Head of caudate nucleus (tissue), 42 donors: ENCODE measurements at places on chromosomes 13 and 19.

DNA sequence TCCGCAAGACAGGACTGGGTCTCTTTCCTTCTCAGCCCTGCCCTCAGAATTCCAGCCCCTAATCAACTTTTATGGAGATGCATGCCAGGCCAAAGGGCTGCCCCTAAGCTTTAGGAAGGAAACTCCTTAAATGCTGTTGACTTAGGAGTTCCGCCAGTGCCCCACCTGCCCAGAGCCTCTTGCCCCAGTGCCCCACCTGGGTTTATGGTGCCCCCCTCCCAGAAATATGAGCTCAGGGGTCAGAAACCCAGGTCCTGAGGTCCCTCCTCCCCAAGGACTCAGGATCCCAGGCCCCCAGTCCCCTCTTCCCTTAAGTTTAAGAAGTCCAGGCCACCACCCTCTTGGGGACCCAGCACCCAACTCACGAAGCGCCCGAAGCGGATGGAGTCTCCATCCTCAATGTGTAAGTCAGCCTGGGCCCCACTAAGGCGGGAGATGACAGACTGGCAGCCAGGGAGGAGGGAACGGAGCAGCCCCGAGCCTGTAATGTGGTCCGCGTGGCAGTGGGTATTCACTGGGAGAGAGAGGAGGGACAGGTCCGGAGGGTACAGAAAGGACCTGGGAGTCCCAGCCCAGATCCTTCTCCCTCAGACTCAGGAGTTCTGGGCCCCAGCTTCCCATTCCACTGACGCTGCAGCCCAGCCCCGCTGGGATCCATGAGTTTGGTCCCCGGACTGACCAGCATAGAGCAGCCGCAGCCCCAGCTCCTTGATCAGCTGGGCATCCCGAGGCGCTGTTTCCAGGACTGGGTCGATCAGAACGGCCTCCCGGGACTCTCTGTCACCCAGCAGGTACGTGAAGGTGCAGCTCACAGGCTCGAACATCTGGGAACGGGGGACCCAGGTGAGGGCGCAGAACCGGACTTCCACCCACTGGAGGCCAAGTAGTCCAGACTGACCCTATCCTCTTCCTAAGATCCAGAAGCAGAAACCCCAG is 897 bp downstream of the ETHE1 start:
- DNase-seq, result peak; percentile 30

GRCh38 chr19:21233691-21234090 is 91.9 kb downstream of the ZNF431 start:
- no peak for DNase-seq

- DNase-seq, result no peak
Measured at GRCh38 chr13:53499576-53500133, 471.0 kb downstream of the OLFM4 start.

DNA sequence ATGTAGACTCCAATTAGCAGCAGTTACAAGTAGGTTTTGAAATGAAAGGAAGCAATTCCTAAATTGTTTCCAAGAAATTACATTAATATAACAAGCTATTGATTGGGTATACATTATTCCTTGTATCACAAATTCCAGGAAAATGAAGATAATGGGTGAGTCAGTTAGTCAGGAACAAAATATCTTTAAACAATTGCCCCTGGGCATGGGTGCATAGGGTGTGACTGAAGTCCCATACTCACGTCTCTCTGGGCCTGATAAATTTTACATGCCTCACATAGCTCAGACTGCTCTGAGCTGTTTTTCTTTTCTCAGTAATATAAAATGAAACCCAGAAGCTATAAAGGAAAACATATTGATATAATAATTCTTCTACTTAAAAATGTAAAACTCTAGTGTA is 87.8 kb downstream of the FNDC3A start:
- DNase-seq, result no peak

GRCh38 chr13:76980075-76980718 is 11.7 kb upstream of the CLN5 start:
- DNase-seq, result peak; percentile 87

- no peak for DNase-seq
Measured at GRCh38 chr13:78816592-78816991, 157.6 kb upstream of the OBI1 start.

GRCh38 chr13:53214433-53214832 is 185.8 kb downstream of the OLFM4 start:
- no peak for DNase-seq

- DNase-seq, result no peak
Measured at GRCh38 chr13:73610799-73611592, 523.2 kb downstream of the KLF12 start.

GRCh38 chr19:47095476-47096099 is 18.0 kb downstream of the ZC3H4 start:
- no peak for DNase-seq

- no peak for DNase-seq
Measured at GRCh38 chr13:114244637-114245036, 9.9 kb downstream of the CDC16 start.

DNA sequence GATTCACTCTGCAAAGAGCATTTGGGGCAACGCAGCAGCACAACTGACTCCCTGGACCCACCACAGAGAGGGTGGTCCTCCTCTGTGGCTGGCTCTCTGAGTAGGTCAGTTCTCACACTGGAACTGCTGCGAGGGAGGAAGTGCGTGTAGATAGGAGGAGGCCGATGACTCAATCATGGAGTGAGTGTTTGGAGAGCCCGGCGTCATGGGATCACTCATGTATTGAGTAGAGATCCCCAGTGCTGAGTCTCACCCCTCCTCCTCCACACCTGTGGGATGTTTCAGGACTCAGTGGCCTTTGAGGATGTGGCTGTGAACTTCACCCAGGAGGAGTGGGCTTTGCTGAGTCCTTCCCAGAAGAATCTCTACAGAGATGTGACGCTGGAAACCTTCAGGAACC is 8.9 kb downstream of the ZNF101 start:
- DNase-seq, result no peak

DNA sequence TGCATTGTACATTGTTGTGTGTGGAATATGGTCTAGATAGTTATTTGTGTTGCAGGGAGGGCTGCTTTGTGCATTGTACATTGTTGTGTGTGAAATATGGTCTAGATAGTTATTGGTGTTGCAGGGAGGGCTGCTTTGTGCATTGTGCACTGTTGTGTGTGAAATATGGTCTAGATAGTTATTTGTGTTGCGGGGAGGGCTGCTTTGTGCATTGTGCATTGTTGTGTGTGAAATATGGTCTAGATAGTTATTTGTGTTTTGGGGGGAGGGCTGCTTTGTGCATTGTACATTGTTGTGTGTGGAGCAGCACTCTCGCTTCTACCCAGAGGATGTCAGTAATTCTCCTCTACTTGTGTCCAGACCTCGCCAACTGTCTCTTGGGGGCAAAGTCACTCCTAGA is 36.3 kb upstream of the ZNF835 start:
- peak; percentile 69 for DNase-seq

DNA sequence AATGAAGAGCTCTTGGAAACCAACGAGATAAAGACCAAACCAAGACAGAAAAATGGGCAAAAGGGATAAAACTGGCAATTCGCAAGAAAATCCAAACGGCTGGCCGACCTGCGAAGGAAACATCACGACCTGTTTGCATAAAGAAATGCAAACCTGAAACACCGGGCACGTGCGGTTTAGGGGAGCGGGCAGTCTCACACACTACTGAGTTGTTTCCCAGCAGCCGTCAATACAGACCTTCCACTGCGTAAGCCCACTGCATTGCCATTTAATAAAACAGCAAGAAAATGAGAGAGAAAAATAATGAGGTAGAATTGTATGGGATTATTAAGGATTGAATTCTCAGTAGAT is 642 bp upstream of the PEG3 start:
- no peak for DNase-seq

GRCh38 chr19:1252821-1253513 is 4.6 kb downstream of the MIDN start:
- DNase-seq, result peak; percentile 92

DNA sequence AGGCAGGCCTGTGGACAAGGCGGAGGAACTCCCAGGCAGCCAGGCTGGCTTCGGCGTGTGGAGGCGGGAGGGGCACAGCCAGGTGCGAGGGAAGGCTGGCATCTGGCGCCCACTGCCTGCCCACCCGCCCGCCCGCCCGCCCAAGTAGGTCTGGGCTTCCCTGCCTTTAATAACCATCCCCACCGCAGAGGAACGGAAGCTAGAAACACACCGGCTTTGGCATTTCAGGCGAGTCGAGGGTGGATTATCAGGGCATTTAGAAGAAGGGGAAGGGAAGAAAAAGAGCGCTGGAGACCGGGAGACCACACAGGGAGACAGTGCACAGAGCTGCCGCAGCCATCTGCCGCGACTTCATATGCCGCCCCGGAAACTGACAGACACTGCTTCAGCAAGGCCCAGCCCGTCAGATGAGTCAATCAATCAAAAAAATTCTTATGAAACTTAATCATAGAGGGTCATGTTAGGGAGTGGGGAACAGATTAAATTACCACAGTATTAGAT is 199.7 kb downstream of the TSHZ3 start:
- no peak for DNase-seq

DNA sequence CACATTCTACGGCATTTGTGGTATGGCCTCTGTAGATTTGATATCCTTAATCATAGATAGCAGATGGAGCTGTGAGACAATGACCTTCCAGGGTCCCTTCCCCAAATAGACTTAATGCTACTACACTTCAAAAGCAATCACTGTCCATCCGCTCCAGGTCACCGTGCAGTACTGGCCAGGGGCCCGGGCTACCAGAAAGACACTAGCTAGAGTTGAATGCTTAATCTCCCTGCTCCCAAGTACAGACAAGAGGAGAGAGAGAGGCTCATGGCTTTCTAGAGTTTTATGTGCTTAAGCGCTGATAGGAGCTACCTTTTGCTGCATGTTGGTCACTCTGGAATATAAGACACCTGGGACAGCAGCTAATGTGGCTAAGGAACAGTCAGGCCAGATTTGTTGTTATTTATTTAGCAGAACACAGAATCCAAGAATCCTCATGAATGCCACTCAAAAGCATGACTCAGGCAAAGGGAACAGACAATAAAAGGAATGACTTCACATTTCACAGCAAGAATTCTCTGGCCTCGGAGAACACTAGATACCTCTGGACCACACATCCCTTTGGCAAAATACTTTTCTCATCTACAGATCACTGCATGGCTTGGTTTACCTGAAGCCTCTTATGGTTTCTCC is 165.0 kb downstream of the LACC1 start:
- no peak for DNase-seq

- DNase-seq, result no peak
Measured at GRCh38 chr13:32645854-32646253, 59.6 kb downstream of the PDS5B start.

DNA sequence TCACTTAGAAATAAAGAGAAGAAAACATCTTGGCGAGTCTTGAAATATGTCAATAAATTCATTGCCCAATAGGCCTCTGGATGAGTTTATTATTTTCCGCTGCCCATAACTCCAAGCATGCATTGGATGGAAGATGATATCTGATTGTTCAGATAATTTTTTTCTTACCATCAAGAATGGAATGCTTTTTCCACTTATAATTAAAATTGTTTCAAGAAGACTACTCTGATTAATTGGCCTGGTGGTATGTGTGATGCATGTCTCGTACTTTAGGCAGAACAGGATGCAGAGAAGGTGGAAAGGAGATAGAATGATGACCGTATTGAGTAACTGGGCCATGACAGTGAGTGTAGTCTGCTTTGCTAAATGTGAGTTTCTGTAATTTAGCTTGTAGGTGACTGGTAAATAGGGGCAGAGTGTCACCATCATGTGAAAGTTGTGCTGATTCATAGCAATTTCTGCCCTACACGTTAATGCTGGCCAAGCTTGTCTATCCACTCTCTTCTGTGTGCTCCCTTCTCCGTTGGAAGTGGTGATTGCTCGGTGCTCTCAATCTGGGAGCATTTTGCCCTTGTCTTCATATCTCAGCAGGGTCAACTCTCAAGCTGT is 13.5 kb upstream of the SPATA13 start:
- no peak for DNase-seq

GRCh38 chr13:69450245-69450644 is 657.4 kb upstream of the ATXN8OS start:
- DNase-seq, result no peak

- DNase-seq, result no peak
Measured at GRCh38 chr13:80029170-80029569, 311.8 kb downstream of the SPRY2 start.
